Skeletal muscle cell (primary cell): ENCODE measurements at places on chromosomes 6 and 20.

- no peak for DNase-seq
Observed at GRCh38 chr6:165862813-165863212, 199.8 kb upstream of the PDE10A start.

DNA sequence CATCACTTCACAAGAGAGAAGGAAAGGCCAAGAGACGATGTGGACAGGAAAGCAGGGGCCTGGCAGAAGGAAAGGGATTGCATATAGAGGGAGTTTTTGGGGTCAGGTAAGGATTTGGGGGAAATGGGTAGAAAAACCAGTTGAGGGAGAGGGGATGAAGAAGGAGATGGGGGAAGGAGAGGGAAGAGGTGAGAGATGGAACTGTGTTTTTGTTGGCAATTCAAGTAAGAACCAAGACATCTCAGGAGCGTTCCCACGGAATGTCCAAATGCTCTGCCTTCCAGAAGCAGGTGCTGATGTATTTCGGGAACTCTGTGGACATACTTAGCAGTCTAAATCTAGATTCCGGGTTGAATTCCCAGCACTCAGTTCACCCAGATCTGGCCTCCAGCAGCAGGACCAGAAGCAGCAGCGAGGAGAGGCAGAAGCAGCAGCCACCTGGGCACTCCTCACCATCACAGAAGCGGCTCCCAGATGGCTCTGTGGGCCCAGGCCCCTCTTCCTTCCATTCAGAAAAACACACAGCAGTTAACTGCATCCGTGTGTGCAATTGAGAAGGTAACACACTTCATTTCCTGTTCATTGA, 88.8 kb downstream of the DZANK1 start:
- DNase-seq, result no peak

- no peak for DNase-seq
Observed at GRCh38 chr6:13560651-13561044, 13.8 kb upstream of the SIRT5 start.

GRCh38 chr6:29531668-29532067, 27.9 kb downstream of the UBD start:
- no peak for DNase-seq

- DNase-seq, result no peak
Observed at GRCh38 chr6:53151676-53152075, 3.0 kb upstream of the GCM1 start.

DNA sequence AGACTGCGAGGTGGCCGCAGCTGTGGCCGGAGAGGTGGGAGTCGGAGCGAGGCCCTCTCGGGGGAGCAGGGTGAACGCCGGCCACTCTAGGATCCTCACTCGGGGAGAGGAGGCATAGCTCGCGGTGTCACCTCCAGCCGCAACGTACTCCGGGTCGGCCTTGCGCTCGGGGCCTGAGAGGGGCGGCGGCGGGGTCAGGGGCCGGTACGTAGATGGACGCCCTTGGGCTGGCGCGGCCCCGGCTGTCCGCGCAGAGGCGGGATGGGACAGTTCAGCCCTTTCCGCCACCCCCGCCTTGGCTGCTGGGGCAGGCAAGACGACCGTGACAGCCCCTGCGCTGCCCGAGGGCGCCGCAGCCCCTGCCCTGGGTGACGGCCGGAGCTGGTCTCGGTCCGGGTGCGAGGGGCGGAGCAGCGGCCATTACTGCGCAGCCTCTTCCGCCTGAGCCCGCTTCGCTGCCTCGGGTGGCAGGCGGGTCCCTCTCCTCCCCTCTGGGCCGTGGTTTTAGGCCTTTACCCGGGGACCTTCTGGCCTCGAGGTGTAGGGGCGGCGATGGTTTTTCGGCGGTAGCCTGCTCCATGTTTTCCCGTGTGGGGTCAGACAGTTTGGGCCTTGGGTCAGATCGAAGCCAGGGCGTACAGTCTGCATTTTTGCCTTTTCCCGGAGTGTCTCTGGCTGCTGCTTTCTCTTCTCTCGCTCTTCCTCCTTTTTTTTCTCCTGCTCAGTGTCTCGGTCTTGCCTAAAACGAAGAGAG, 405 bp downstream of the RNF146 start:
- no peak for DNase-seq

DNA sequence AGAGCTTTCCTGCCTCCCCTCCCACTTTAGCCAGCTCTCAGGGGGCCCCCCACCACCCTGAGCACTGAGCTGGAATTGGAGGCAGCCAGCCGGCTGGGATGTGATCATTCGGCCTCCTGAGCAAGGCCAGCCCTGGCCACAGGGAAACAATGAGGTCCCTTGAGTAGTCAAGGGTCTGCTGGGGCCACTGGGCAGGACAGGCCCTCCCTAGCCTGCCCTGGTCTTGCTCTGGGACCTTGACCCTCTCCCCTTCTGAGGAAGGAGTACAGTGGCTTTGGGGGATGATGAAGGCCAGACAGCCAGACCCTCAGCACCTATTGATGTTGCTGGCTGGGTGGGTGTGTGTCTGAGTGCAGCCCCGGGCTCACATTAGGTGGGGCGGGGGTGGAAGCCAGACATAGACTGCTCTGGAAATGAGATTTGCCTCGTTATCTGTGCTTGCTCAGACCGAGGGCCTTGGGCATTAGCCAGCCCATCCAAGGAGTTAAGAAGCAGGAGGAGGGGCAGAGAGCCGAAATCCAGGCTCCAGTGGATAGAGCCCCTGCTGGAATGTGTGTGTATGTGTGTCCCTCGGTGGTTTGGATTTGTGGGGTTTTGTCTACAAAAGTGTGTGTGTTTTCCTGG, 21.3 kb downstream of the CD40 start:
- no peak for DNase-seq

DNA sequence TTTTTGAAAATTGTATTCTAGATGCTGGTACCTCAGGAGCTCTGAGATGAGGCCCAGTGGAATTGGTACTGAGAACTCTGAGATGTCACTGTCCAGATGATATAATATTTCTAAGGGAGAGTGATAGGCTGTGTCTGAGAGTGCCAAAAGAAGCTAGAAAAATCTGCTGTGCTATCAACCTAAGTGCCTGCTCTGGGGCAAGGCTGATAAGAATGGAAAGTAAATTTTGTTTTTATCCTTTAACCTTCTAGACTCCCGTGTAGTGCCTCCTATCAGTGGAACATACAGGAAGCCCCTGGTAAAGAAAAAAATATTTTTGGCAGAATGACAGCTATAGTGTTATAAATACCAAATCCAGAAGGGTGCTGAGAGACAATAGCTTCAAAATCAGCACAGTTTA, 348.2 kb downstream of the TFAP2B start:
- no peak for DNase-seq

DNA sequence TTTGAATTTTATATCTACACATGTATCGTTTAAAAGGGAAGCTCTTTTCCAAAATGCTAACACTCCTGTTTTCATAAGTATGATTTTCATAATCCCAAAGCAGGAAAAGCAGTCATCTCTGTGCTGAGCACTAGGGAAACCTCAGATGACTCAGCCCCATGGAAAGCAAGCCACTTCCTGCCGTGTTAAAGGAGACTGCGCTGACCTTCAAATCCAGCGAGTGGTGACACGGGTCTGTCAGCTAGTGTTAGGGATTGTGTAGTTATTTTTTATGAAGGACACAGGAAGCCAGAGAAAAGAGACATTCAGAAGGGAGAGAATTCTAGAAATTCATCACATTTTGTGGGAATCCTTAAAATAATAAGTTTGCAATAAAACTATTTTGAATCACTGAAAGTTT, 57.0 kb upstream of the CD93 start:
- peak; percentile 47 for DNase-seq

DNA sequence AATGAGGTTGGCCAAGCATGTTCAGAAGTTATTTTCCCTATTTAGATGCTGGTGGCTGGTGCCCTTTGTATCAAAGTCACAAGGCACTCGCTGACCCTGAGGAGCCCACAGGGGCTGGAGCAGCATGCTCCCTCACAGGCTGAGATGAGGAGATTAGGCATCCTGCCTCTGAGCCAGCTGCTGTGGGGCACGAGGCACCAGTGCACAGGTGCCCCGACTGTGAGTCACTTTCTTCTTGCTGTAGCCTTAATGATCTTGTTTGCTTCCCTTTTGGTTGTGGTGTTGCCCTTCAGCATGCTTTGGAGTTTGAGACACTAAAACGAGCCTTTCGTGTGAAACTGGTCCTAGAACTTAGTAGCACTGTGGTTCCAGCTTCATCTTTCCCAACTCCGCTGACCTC, 4.3 kb downstream of the PSMG4 start:
- DNase-seq, result no peak

- DNase-seq, result no peak
Observed at GRCh38 chr20:54048481-54048880, 21.9 kb downstream of the BCAS1 start.

DNA sequence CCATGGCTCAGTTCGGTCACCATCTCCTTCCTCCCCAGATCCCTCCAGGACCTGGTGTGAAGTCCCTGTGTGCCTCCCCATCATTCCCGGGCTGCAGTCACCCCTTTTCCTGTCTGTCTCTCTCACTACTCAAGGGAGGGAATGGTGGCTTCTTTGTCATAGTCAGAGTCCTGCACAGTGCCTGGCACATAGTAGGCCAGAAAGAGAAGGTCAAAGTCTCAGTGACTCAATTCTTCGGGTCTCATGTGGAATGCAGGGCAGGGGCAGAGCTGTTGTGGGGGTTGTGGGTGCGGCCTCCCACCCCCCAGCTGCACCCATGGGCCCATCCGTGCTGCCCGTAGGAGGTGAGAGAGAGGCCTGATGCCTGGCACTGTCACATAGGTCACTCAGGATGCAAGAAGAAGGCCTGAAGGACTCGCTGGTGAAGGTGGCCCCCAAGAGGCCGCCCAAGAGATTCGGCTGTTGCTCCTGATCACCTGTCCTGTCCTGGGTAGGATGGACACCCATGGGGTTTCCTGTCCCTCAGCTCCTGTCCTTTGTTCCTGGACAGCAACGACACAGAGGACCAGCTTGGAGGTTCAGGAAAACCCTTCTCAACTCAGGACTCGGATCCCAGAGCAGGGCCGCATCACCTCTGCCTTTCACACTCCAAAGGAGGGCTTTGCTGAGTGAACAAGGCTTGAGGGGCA, 34.1 kb downstream of the RAB44 start:
- no peak for DNase-seq

DNA sequence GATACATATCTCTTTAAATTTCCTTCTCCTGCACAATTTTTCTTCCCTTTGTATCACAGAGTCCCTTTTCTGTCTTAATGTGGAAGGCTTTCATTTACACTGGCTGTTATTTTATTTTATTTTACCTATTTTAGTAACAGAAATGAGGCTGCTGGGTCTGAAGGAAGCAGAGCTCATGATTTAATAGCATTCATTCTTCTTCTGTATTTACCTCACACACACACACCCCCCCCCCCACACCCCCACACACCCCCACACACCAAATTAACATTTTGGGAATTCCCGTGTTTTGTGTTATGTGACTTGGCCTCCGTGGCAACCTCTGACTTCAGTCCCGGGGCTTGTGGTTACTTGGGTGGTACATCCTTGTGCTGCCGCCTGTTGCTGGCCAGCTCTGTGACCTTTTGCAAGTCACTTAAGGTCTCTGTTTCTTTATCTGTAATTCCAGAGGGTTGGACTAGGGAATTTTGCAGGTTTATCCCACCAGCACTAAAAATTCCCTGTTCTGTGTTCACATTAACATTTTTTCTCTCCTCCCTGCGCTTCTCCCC, 108.8 kb downstream of the TIAM2 start:
- no peak for DNase-seq

DNA sequence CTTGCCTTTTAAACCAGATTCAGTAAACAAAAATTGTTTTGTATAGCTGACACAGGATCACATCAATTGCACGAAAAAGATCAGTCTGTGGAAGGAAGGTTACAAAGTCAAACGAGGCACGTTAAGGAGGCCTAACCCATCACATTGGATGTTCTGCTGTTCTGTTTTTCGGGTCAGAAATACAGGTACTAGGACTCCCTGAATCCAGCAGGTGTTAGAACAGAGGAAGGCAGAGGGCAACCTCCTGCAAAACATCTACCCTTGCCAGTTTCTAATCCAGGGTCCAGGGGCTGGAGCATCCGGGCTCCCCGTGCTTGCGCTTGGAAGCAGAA, 64.6 kb downstream of the PLG start:
- no peak for DNase-seq

DNA sequence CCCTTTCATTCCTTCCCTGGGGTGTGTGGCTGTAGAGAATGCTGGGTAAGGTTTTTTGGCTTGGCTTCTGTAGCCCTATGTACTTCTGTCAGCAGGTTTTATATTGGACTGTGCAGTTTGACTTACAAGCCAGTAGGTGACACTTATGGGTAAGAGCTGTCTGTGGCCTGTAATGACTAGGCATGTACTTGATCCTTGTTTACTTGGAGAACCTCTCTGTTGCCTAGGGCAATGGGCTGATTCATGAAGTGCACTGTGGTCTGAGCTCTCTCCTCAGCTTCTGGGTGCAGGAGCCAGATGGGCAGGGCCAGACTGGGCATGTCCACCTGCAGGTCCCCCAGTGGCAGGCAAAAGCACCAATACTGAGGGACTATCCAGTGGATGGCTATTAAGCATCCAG, 544.6 kb downstream of the ADGRB3 start:
- no peak for DNase-seq

- DNase-seq, result no peak
Observed at GRCh38 chr20:44600758-44601201, 18.4 kb downstream of the PKIG start.

DNA sequence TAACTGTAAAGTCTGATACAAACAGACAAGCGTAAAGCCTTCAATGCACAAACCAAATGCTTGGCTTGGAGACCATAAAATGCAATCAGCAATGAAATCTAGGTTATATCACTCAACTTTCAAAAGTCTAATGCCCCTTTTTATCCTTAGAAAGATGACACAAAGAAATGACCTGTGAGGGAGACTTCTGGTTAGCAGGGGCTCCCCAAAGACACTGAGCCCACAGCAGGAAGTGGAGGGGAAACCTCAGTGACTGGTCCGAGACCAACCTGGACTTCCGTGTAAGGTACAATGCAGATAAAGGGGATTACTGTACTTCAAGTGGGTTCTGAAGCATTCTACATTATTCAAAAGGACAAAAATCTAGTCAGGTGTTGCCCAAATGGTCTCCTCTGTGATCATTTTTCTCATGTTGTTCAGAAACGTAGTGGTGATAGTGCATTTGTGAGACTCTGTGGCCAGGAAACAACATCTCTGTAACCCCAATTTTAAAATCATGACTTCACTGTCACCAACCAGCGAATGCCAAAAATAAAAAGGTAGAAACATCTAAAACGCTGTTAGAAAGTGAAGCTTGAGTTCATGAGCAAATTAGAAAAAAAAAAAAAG, 88.2 kb downstream of the HIVEP2 start:
- DNase-seq, result no peak
